ENCODE measurements at places on chromosomes 6 and 20.

DNA sequence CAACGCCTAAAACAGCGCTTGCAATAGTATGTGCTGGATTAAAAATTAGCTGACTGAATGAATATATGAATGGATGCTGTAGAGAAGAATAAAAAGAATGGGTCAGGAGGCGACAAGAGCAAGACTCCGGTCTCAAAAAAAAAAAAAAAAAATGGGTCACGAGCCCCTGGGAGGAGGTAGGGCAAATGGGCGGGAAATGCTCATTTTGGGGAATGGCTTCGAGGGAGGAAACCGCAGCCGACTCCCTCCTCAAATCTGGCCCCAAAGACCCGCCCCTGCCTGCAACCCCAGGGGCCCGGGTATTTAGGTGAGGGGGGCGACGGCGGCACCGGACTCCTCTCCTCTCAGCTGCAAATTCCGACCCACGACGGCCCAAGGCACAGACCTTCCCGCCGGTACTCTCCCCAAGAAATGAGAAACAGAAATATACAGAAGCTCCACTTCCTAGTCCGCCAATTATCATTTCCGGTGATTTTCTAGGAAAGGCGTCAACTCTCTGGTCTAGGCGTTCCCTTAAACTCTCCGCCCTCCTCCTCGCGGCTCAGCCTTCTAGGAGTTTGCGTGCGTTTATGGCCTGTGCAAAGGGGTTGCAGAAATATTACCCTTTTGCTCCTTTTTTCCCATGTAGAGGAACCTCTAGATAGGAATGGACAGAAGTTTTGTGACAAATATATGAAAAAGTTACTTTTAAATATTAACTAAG is at the start of gene ZNF311:
Gene ZNF311 (minus strand): TSS at position 133 of the 703 bp plus-strand sequence. CDS start 1,361 bp downstream, outside the sequence.
- peak; percentile 43 for DNase-seq

GRCh38 chr6:160275511-160276003 is 16.9 kb upstream of the SLC22A2 start:
- no peak for DNase-seq

- DNase-seq: no peak
Observed at GRCh38 chr20:41551011-41551705, 67.0 kb downstream of the CHD6 start.

- no peak for DNase-seq
Observed at GRCh38 chr6:75494290-75494689, 690 bp upstream of the FILIP1 start.

GRCh38 chr6:17635568-17635967 is 35.5 kb downstream of the FAM8A1 start:
- DNase-seq: peak; percentile 20

GRCh38 chr6:166253778-166254204 is 54.4 kb downstream of the PRR18 start:
- no peak for DNase-seq

GRCh38 chr6:169230322-169230665 is 23.4 kb downstream of the THBS2 start:
- no peak for DNase-seq
